AG08396 (cell line): ENCODE measurements at places on chromosomes 7 and 10.

DNA sequence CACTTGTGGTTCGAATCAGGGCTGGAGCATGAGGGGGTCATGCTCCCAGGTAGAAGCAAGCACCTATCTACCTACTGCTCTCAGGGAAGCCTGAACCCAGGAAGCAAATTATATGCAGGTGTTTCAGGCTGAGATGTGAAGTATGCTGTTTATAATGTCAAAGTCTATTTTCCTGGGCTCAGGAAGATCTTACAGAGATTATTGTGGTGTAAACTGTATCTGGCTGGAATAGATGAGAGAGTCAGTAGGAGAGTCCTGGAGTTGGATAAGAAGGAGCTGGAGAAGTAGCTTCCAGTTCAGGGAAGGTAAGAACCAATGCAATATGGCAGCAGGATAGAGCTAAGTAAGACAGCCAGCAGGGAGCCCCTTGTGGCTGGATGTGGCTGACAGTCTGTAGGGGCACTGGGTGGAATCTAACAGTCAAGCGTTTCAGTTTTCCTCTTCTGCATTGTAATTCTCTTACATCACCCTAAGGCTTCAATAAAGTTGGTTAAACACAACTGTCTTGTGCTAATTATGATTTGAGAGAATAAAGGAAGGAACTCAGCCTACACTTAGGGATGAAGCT is 105.9 kb upstream of the EEPD1 start:
- no peak for DNase-seq

DNA sequence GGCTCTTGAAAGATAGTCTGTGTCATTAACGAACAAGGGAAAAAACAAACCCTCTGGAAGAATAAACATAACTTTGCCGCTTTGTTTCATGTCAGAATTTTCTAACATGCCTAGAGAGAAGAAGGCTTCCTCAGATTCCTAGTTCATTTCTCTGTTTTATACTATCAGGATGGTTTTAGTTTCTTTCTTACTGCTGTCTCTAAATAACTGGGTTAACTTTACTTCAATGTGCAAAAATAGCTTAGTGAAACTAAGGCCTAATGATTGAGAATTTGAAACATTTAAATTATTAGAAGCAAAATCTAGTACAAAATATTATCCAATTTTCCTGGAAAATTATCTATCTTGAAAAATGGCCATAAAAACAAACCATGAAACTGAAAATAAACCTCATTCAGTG is 72.1 kb upstream of the OGDHL start:
- no peak for DNase-seq

GRCh38 chr7:151715666-151716315 is 161.1 kb downstream of the PRKAG2 start:
- no peak for DNase-seq

GRCh38 chr7:121369462-121369861 is 26.6 kb downstream of the FAM3C start:
- DNase-seq: peak; percentile 15

- no peak for DNase-seq
Measured at GRCh38 chr10:45423976-45424499, 50.0 kb downstream of the ALOX5 start.

- no peak for DNase-seq
Measured at GRCh38 chr10:101601541-101601940, 13.4 kb downstream of the DPCD start.

DNA sequence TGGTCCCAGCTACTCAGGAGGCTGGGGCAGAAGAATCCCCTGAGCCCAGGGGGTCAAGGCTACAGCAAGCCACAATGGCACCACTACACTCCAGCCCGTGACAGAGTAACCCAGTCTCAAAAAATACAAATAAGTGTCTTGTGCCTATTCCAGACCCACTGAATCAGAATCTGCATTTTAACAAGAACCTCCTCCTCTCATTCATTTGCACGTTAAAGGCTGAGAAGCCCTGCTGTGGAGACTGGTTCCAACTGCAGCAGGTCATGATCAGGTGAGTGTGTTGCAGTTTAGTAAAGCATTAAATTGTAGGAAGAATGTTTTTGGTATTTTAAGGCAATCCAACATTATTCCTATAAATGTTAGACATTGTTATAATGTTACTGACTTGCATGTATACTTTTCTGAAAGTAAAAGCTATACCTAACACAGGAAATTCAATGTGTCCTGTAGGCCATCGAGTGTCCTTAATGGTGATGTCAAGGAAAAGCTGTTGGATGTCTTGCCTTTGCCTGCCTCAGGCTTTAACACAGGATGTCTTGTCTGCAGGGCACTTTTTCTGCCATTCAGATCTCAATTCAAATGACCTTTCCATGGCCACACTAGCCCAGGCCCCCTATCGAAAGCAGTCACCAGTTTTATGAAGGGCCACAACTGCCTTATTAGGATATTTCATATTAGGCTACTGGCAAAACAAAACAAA is 30.4 kb downstream of the MKRN1 start:
- DNase-seq: no peak
